Lung (tissue), 17 donors: ENCODE measurements at places on chromosomes 16 and 17. TPM values are rescaled to one million over a fixed set of nuclear protein-coding genes. Genes with fewer than 3 reads are reported as not detected.

The PRAC1 gene
- not detected for total RNA-seq

- no peak for DNase-seq
- peak overlapping the region; percentile 26 for H3K27ac ChIP-seq
- peaks cover 4% of the 10 kb centered on the region for H3K4me1 ChIP-seq
- H3K36me3 ChIP-seq: no peaks in the 10 kb centered on the region
- no peaks in the 10 kb centered on the region for H3K27me3 ChIP-seq
- H3K4me3 ChIP-seq: no peak overlapping the region
Measured at GRCh38 chr17:27807567-27808470, 7.5 kb upstream of the NOS2 start.

GRCh38 chr17:52710363-52710901, 551.9 kb upstream of the CA10 start:
- H3K27me3 ChIP-seq: no peaks in the 10 kb centered on the region
- H3K27ac ChIP-seq: no peak overlapping the region
- no peaks in the 10 kb centered on the region for H3K36me3 ChIP-seq
- H3K4me3 ChIP-seq: no peak overlapping the region

The ALDH3A1 gene
- total RNA-seq: 1.5 TPM

DNA sequence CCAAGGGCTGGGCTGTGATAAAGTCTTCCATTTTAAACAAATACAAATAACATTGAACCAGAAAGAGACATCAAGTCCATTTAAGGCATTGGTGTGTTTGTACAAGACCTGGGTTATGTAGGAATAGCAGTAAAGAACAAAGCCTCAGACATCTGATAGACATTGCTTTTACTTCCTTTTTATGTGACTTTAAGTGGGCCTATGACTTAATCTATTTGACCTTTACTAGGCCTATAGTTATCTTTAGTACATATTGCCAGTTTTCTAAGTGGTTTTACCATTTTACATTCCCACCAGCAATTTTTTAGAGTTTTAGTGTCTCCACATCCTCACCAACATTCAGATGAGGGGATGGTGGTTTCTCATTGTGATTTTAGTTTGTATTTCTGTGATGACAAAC, 298.8 kb downstream of the ZFHX3 start:
- no peak overlapping the region for H3K27ac ChIP-seq
- no peak overlapping the region for H3K4me3 ChIP-seq
- no peaks in the 10 kb centered on the region for H3K36me3 ChIP-seq
- H3K4me1 ChIP-seq: no peaks in the 10 kb centered on the region
- no peaks in the 10 kb centered on the region for H3K27me3 ChIP-seq

DNA sequence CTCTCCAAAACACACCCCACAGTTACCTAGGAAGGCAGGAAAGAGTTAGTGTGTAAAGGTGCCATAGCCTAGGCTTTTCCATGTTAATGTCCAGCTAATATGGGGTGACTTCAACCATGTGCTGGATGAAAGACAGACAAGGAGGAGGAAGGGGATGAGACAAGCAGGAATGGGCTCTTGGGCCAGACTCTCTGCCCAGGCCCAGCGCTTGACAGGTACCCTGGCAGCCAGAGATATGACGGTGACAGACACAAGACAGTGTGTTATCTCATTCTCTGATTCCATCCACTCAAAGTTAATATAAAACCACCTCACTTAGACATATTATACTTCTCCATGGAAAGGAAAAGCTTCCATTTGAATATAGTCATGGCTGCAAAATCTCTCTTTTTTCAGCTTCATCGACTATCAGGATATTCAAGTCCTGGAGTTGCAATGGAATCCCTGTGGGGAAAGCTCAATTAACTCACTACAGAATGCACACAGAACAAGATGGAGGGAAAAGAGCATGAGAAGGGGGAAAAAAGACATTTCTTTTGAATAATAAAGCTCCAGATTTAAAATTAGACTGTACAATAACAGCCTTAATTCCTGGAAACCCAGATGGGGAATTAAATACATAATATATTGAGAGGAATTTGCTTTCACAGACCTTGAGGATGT, 596.7 kb downstream of the TOX3 start:
- H3K27ac ChIP-seq: no peak overlapping the region
- no peak for DNase-seq
- H3K4me1 ChIP-seq: no peaks in the 10 kb centered on the region
- H3K27me3 ChIP-seq: no peaks in the 10 kb centered on the region

GRCh38 chr17:81412490-81413093, 17.3 kb downstream of the BAHCC1 start:
- DNase-seq: peak; percentile 63
- no peak overlapping the region for H3K27ac ChIP-seq
- no peaks in the 10 kb centered on the region for H3K27me3 ChIP-seq
- no peak overlapping the region for H3K4me3 ChIP-seq
- H3K4me1 ChIP-seq: peaks cover 35% of the 10 kb centered on the region

The PLA2G10 gene
- 0.40 TPM for total RNA-seq

DNA sequence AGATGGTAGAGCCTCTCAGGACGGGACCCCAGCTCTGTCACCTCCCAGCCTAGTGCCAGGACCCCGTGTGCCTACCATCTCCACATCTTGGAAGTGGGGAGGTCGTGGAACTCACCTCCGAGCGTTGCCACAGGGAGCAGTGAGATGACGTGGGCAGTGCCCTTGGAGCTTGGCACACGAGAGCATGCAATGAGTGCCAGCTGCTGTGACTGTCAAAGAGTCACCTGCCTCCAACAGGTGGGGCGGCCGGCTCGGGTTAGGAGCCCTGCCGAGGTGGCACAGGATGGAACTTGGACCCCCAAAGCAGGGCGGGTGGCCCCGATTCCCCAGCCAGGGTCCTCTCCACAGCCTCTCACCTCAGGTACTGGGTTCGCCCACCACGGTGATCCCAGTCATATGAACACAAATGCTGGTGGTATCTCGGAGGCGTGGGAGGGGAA, 5.5 kb downstream of the VPS4A start:
- no peak overlapping the region for H3K4me3 ChIP-seq
- no peaks in the 10 kb centered on the region for H3K27me3 ChIP-seq
- peaks cover 5% of the 10 kb centered on the region for H3K4me1 ChIP-seq
- no peak for DNase-seq

DNA sequence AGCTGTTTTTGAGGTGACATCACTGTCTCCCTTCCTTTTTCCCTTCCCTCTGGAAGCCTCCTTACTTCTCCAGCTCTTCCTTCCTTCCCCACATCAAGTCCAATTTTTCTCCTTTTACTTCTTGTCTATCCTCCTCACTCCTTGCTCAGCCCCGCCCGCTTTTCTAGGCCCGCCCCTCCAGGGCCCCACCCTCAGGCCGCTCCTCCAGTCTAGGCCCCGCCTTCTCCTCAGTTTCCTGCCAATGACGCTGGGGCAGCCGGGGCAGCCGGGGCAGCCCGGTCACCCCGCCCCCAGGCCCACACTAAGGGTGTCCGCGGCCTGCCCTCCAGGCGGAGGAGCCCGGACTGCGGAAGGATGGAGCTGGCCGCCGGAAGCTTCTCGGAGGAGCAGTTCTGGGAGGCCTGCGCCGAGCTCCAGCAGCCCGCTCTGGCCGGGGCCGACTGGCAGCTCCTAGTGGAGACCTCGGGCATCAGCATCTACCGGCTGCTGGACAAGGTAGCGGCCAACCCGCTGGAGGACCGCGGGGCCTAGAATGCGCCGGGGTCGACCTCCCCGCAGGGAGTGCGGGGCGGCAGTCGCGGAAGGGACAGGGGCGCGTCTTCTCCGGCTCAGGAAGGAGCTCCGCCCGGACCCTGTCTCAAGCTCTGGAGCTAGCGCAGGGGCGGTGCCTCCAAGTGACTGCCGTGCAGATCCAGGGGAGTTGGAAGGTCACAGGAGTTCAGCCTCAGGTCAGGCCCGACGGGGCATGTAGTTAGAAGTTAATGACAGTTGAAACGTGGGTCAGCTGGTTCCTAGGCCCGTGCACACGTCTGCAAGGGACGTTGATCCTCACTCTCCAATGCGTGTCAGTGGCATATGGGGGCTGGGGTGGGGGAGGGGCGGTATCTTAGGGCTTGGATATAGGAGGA, at the start of gene PCTP:
Gene PCTP, plus strand, starts transcription at position 302 of the 908 bp plus-strand sequence. Its CDS starts 53 bp downstream, at position 355.
- H3K4me3 ChIP-seq: peak within 1 kb of the TSS; percentile 85
- H3K27me3 ChIP-seq: no peaks in the 10 kb centered on the region
- H3K4me1 ChIP-seq: peaks cover 7% of the 10 kb centered on the region
- H3K27ac ChIP-seq: peak within 1 kb of the TSS; percentile 96

DNA sequence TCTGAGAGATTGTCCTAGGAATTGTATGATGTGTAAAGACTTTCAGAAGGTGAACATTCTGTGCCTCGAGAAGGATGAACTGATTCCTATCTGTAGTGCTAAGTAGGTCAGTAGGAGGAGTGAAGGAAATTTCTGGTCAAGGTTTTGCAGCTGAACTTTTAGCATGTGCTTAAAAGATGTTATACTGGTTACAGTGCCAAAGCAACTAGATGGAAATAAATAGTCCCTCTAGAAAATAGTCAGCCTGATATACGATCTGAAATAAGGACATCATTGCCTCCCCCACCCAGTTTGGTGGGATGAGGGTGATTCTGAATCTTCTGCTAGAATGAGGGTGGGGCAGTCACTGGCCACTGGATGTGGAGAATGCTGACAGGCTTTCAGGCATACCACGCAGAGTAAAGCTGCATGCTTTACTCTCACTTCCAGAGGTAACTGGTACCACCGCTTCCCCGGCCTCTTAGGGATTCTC, 57.2 kb upstream of the VPS4A start:
- H3K4me3 ChIP-seq: no peak overlapping the region
- peaks cover 2% of the 10 kb centered on the region for H3K36me3 ChIP-seq
- DNase-seq: no peak
- peaks cover 2% of the 10 kb centered on the region for H3K4me1 ChIP-seq

GRCh38 chr17:37098910-37099664, 150.3 kb downstream of the AATF start:
- H3K36me3 ChIP-seq: peaks cover 29% of the 10 kb centered on the region
- DNase-seq: no peak
- no peak overlapping the region for H3K4me3 ChIP-seq
- no peaks in the 10 kb centered on the region for H3K4me1 ChIP-seq
- H3K27me3 ChIP-seq: no peaks in the 10 kb centered on the region
